Cardiac fibroblast (primary cell): ENCODE measurements at places on chromosomes 7 and 10.

DNA sequence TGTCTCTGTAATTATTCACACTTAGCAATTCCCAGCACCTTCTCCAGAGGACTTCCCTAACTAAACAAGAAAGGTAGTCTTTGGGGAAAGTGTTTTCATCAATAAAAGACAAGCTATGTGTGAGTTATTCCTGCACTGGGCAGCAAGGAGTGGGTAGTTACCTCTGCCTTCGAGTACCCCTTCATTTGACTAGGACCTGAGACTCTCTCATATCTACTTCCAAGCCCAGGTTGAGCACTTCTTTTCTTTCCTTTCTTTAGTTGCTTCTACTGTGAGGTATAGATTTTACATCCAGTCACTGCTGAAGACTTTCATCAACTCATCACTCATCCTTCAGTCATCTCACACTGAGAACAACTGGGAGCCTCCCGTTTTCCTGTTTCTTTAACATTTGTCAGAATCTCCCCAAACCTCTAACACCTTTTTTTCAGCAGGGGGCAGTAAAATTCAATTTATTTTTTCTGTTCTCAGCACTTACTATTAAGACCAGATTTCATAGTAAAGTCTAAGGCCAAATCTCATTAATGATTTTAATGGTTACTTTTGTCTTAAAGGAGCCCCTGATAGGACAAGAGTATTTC is 80.1 kb upstream of the PRSS1 start:
- DNase-seq = peak; percentile 50

DNA sequence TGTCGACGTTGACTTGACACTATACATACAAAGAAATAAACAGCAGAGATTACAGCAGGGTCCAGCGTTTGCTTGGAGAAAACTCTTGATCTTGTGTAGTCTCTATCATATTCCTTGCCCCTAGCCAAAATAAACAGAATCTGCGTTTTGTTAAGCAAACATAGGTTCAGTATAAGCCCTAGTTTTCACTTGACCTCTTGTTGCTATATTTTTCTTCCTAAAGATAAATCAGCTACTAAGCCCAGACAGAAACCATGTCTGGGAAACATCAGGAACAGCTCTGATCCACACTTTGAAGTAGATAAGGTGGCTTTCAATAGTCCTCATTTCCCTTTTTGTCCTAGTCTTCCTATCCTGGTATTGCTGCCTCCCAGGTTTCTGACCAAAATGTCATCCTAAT is 328.2 kb upstream of the MAGI2 start:
- peak; percentile 56 for DNase-seq

GRCh38 chr7:35717013-35717412 is 22.1 kb upstream of the HERPUD2 start:
- no peak for DNase-seq

- peak; percentile 49 for DNase-seq
Observed at GRCh38 chr7:7183838-7184463, 1.6 kb downstream of the C1GALT1 start.

DNA sequence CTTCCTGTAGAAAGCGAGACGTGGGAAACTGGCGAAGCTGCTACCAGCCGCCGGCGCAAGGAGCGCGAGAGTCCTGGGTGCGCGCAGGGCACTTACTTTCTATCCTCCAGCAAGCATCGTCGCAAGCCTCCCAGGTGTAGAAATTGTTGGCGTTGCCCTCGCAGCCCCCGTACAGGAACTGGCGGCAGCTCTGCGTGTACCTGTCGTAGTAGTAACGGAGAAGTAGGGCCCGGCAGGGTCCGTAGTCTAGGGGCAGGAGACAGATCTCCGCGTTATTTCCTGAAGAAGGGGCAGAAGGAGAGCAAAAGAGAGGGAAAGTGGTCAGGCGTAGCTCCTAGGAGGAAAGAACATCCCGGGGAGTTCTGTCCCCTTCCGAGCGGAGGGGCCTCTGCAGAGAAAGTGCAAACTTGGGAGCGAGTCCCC is 501 bp downstream of the TFPI2 start:
- DNase-seq = peak; percentile 72

DNA sequence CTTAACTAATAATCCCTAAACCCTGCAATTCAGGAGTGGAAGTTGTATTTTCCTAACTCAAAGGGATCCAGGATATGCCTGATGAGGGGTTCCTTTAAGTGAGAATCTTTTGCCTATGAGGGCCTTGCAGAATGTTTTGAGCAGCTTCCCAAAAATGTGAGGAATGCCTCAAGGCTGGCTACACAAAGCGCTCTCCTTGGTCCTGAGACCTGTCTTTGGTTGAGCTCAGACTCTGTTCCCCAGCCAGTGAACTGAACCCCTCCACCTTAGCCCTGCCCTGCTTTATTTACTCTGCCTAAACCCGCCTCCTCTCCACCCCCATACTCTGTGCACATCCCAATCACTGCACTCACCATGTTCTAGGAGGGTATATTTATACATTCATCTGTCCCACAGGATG is 108.6 kb downstream of the NRCAM start:
- peak; percentile 82 for DNase-seq
